ENCODE measurements at places on chromosomes 5 and 9.

GRCh38 chr5:138216799-138217198 is 3.7 kb upstream of the CDC23 start:
- DNase-seq = no peak

DNA sequence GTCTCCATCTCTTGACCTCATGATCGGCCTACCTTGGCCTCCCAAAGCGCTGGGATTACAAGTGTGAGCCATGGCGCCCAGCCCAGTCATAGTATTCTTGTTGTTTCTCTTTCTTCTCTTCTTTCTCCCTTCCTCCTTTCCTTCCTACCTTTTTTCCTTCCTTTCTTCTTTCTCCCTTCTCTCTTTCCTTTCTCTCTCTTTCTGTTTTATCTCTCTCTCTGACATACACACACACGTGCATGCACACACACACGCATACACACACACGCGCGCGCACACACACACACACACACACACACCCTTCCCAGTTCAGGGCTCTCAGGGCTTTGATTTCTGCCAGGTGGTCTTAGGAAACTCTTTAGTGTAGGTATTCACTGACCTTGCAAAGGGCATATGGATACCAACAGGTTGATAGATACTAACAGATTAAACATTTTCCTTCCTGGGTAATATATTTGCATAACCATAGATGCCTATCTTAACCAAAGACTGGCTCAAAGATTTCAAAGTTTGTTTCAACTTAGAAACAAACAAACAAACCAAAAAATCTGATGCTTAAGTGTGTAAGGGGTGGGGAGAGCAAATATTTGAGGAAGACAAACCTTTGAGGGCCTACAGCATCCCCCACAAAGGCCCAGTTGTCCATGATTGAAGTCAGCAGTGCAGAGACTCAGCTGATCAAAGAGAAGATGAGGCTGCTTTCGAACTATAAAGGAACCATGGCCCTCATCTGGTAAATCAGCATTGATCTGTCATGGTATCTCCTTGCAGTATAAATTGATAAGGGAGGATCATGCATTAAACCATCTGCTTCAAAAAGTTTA is 288.2 kb upstream of the SEMA6A start:
- no peak for DNase-seq

DNA sequence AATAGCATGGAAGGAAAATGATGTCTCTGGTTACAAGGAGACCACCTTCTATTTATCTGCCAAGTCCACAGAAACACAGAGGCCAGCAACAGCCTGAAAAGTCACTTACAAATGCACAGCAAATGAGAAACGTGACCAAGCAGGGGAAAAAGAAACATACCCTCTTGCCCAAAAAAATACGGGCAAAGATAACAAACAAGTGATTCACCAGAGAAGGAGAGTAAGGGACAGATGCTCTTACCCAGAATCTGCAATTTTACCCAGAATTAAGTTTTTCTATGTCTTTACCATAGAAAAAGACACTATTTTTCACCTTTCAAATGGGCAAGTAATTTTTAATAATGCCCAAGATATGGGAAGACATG is 28.1 kb downstream of the CAMSAP1 start:
- DNase-seq = no peak

GRCh38 chr5:76691467-76692273 is 24.3 kb upstream of the F2R start:
- DNase-seq = no peak

DNA sequence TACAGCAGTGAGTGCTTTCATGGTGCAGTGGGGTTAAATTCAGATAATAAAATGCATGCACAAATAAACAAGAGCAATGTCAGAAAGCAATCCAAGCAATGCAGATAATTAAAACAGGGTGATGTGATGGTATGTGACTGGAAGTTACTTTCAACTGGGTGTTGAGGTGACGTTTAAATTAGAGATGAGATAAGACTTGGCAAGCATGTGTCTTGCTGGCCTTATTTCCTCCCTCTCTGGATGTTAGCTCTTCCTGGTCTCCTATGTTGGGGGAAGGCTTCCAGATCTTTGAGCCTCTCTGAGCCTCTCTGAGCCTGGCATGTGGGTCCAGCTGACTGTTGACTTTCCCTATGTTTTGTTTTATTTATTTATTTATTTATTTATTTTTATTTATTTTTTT is 54.4 kb downstream of the DOCK2 start:
- no peak for DNase-seq

GRCh38 chr9:135661816-135662560 is 1.1 kb upstream of the LCN9 start:
- no peak for DNase-seq

GRCh38 chr5:33890131-33891032 is 1.4 kb downstream of the ADAMTS12 start:
- DNase-seq = no peak

GRCh38 chr5:123790226-123790625 is 278.2 kb downstream of the CSNK1G3 start:
- DNase-seq = no peak

All from stimulated activated CD8-positive, alpha-beta memory T cell treated with anti-CD3 and anti-CD28 coated beads, Interleukin-15, amount 100 ng/mL, for 24 hours (primary cell).